Left colon (tissue), 2 donors: ENCODE measurements at places on chromosomes 5 and 9.

DNA sequence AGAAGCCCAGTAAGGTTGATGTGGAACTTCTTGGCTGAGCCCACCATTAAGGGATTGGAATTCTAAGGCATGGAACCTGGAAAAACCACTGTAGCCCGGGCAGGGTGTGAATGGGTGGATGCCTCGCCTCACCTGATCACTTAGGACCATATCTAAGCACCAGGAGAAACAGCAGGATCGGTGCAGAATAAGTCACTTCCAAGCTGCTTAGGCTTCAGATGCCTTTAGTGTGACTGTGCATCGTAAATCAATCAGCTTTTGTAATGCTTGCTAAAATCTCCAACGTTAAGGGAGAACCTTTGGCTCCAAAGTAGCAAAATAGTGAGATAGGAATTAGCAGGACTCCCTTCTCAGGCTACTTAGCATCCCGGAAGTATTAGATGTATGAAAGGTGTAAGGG, 103.9 kb upstream of the MEGF10 start:
- no peak for DNase-seq

- no peak for DNase-seq
Observed at GRCh38 chr9:131366761-131367401, 27.0 kb upstream of the PRRC2B start.

DNA sequence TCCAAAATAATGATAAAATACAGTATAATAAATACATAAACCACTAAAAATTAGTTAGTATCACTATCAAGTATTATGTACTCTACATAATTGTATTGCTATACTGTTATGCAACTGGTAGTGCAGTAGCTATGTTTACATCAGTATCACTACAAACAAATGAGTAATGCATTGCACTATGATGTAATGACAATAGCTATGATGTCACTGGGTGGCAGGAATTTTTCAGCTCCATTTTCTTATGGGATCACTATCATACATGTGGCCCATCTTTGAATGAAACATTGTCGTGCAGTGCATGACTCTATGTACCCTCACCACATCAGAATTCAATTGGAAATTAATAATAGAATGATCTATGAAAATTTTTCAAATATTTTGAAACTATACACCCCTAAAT, 201.3 kb downstream of the MPDZ start:
- no peak for DNase-seq

DNA sequence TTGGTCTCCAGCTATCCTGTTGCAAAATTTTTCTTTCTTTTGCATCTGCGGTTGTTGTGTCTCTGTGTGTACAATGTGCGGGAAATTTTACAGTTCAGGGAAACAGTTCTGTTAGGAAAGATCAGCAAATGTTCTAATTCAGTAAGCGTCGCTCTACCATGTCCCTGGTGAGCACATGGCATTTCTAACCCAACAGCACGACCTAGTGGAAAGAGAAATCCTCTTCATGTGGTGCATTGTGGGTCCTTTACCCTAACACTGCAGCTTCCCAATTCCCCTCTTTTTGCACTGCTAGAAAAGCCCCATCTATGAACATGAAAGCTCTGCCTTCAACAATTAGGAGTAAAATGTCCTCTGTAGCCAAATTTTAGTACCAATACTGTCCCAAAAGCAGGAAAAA, 974.2 kb upstream of the CDH9 start:
- DNase-seq, result no peak
